ENCODE measurements at places on chromosomes 4 and X.

GRCh38 chrX:151973060-151973661 is 1.3 kb downstream of the GABRE start:
- DNase-seq: no peak

DNA sequence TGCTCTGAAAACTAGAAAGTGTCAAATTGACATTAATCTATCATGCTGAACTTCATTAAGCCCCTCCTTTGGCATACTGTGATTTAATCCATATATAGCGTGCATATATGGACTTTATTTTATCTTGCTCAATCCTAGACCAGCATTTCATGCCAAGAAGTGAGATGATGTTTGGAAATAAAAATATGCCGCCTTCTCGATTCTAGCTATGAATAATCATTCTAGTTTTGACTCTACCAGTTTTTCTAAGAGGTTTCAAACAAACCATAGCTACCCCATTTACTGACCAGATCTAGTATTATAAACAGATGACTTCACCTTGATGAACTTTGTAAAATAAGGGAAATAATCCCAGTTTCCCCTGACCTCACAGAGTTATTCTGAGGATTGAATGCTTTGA is 95.0 kb downstream of the ARX start:
- no peak for DNase-seq

GRCh38 chr4:99430106-99430505 is 5.0 kb downstream of the ADH7 start:
- DNase-seq: no peak

GRCh38 chr4:41205854-41206460 is 8.4 kb downstream of the APBB2 start:
- DNase-seq: no peak

- no peak for DNase-seq
Observed at GRCh38 chr4:11021333-11021732, 336.8 kb upstream of the CLNK start.

GRCh38 chr4:150533673-150534072 is 48.3 kb upstream of the MAB21L2 start:
- DNase-seq: no peak

DNA sequence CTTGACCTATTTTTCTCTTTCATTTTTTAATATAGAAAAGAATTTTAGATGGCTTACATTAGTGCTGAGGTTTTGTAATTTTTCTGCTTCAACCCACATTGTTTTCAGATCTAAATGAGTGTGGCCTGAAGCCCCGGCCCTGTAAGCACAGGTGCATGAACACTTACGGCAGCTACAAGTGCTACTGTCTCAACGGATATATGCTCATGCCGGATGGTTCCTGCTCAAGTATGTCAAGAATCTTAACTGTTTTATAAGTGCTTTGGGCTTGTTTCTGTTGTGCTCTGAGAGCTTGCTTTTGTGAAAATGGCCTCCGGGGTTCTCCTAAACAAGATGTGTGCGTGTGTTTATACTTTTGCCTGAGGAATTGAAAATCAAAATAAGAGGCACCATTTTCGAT is 41.6 kb downstream of the NPNT start:
- no peak for DNase-seq

GRCh38 chrX:7168371-7168770 is 20.4 kb upstream of the PUDP start:
- no peak for DNase-seq

DNA sequence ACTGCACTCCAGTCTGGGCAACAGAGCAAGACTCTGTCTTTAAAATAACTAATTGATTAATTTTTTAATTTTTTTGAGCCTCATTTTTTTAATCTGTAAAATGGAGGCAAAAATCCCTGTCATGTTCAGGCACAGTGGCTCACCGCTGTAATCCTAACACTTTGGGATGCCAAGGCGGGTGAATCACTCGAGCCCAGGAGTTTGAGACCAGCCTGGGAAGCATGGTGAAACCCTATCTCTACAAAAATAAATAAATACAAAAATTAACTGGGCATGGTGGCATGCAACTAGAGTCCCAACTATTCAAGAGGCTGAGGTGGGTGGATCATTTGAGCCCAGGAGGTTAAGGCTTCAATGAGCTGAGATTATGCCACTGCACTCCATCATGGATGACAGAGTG is 15.4 kb downstream of the AMTN start:
- no peak for DNase-seq

GRCh38 chrX:19361701-19362100 is 18.0 kb downstream of the PDHA1 start:
- no peak for DNase-seq

GRCh38 chr4:177860171-177860570 is 417.9 kb upstream of the AGA start:
- DNase-seq: no peak

DNA sequence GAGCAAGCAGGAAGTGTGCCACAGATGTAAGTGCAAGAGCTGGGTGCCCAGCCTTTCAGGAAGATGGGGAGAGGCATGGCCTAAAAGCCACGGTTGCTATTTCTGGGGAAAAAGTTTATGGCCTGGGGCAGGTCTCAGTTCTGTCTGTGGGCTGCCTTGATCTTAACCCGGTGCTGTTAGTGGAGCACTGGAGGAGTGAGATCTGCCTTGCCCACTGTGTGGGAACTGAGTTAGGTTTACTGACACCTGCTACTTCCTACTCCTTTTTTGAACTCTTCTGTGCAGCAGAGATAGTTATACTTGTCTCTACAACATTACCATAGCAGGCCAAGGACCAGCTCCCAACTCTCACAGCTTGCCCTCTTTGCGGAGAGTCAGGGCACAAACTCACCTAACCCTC is 76.5 kb downstream of the ITM2A start:
- no peak for DNase-seq

- DNase-seq: no peak
Observed at GRCh38 chr4:22556495-22556894, 40.6 kb upstream of the ADGRA3 start.

DNA sequence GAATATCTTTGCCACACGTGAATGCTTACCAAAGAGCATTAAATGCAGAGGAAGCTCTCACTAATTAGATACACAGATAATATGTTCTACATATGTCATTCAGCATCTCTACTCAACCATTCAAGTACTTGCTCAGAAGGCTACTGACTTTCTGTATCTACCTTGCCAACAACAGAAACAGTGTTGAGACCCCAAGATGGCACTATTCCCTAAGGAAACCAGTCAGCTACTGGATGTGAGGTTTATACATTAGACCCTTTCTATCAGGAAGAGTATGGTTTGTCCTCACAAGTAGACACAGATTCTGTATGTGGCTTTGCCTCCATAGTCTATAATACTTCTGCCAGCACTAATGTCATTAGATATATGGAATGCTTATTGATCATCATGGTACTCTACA is 443.9 kb upstream of the INTU start:
- DNase-seq: no peak

DNA sequence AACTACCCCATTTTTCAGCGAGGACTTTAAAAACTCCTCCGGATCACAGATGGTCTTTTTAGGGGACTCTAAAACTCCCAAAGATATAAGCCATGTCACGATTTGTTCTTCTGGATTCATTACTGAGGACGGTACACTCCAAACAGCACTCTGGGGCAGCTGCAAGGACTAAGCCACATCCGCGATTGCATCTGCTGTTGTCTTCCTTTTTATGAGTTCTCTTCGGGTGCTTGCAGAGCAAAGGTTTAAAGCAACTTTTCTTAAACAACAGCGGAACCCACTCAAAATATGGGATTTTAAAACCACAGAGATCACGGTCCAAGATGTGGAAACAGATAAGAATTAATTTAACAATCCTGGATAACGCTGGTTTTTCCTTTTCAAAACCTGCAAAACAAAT is at the start of gene ARHGEF6:
ARHGEF6 (minus strand) TSS at position 170 of the 400 bp plus-strand sequence; CDS start at position 120, 50 bp downstream.
- DNase-seq: no peak

DNA sequence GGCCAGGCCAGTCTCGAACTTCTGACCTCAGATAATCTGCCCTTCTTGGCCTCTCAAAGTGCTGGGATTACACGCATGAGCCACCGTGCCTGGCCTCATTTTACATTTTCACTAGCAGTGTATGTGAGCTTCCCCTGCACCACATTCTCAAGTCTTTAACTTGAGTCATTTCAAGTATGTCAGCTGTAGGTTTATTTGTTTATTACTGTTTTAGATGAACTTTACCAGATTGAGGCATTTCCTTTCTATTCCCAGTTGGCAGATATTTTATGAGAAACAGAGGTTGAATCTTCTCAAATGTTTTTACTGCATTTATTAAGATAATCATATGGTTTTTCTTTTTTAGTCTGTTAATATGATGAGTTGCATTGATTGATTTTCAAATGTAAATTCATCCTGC is 114.6 kb upstream of the SH3RF1 start:
- DNase-seq: no peak

- no peak for DNase-seq
Observed at GRCh38 chr4:16488084-16488483, 261.8 kb upstream of the TAPT1 start.

DNA sequence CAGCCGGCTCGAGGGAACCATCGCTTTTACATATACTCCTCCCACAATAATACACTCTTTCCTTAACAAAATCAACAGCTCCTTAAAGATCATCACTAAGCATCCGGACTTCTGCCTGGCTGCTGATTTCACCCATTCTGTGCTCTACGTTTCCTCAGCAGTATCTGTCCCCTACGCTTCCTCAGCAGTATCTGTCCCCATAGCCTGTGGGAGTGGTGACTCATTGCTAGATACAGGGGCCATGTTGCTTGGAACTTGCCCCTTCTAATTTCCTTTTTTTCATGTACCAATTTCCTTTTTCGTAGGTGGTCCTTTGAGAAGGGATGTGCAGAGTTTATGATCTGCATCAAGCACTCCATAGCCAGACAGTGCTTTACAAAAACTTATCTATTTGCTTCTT is 18.6 kb downstream of the MAP3K15 start:
- DNase-seq: no peak

GRCh38 chr4:38837334-38837733 is 19.3 kb downstream of the TLR6 start:
- no peak for DNase-seq

DNA sequence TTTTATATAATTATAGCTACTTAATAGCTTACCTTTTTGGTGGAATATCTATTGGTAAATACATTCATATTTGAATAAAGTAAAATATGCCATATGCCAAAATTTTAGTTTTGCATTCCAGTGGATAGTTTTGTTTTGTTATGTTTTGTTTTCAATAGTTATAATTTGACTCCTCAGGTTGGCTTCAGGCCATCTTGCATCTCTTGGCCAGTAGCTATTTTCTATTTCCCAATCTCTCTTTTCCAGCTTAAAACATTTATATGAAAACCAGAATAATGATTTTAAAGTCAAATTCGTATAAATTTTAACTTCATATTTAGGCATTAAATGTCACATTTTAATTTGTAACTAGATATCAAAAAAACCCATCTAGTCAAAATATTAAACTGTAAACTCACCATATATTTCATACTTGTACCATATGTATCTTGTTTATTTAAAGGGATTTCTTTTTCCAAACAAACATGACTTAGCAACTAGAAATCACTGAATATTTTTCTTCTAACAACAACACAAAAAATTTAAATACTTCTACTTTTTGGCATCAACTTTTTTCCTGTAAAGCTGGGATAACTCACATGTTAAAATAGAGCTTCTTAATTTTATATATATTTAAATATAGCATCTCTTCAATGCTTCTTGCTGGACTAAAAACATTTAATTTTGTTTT is 1209.6 kb downstream of the PCDH7 start:
- DNase-seq: no peak

DNA sequence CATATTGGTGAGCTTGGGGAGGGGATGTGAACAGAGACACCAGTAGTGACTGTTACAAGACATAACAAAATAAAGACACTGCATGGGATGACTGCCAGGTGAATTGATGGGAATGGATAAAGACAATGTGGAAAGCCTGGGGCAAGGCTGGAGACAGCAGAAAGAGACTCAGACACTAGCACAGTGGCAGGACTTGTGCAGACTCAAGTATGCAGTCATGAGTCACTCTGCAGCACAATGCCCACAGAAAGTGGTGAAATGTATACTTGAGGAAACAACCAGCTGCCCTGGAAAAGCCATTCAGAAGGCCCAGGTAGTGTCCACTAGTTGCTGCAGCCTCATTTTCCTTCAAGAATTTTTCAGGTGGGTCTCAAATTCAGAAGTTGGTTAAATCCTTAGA is 452.3 kb downstream of the MID1IP1 start:
- no peak for DNase-seq

DNA sequence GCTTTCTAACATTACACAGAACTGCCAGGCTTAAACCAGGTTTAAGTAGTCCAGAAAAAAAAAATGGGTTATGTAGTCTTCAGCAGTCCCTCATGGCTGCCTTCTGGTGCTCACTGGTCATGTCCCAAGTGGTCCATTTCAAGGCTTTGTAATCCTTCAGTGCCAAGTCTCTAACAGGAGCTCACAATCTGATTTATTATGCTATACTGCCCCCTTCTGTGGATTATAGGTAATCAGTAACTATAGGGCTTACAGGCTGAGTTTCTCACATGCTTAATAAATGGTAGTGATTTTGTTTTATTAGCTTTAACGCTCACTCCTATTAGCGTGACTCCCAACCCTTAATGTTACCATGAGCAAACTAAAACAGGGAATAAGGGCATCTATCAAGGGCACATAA is 92.5 kb upstream of the EDA2R start:
- DNase-seq: no peak

DNA sequence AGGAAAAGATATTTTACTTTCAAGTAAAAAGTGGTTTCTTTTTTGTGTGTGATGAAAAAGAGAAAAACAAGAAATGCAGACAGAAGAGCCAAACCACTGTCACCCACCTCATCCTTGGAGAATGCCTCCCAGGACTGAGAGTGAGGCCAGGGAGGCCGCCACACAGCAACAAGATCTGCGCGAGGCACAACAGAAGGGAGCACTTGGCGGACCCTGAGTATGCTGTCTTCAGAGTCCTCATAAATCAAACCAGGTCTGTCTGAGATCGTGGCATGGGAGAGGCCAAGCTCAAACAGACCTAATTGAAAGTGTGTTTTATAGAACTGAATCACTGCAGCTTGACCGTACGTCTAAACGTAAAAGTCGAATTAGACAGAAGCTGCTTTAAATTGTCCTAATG is 134.3 kb upstream of the VCX2 start:
- no peak for DNase-seq

GRCh38 chr4:21753084-21753760 is 195.3 kb downstream of the KCNIP4 start:
- DNase-seq: no peak

DNA sequence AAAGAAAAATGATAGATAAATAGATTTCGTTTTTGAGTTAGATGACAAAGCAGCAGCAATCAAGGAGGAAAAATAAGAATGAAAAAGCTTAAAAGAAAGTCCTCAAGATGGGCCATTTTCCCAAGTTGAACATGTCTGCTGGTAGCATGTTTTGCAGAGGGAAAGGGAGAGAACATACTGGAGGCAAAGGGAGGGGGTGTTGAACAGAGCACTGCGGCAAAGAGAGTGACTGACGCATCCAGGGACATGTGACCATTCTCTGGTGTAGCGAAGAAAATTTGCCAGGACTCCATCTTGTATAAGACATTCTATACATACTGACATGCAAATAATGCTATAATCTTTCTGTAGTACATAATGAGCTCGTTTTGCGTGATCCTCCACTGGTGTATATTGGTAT is 1.2 kb downstream of the LINC00632 start:
- no peak for DNase-seq

DNA sequence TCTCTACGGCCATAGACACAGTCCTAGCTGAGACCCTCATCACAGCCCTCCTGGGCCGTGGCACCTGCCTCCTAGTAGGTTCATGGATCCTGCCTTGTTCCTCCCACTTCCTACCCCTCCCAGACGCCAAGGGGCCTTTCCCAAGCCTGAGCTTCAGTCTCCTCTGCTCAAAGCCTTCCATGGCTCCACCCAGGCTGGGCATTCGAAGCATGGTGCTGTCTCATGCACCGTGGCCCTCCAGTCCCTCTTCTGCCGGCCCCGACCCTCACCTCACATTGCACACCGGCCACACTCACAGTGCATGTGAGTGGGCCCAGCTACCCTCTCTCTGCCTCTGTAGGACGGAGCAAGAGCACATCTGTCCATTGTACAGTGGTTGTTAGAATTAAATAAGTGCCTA is 21.7 kb upstream of the KIAA0232 start:
- no peak for DNase-seq
